ENCODE measurements at places on chromosomes 16 and 17. TPM values are rescaled to one million over a fixed set of nuclear protein-coding genes. Genes with fewer than 3 reads are reported as not detected.

The FSCN2 gene
- total RNA-seq = 6.6 TPM

- no peak for DNase-seq
These were observed 15.2 kb upstream of the CA4 start for GRCh38 chr17:60134396-60135150.

- no peak for DNase-seq
These were observed 39.9 kb downstream of the USP32 start for GRCh38 chr17:60352071-60352470.

DNA sequence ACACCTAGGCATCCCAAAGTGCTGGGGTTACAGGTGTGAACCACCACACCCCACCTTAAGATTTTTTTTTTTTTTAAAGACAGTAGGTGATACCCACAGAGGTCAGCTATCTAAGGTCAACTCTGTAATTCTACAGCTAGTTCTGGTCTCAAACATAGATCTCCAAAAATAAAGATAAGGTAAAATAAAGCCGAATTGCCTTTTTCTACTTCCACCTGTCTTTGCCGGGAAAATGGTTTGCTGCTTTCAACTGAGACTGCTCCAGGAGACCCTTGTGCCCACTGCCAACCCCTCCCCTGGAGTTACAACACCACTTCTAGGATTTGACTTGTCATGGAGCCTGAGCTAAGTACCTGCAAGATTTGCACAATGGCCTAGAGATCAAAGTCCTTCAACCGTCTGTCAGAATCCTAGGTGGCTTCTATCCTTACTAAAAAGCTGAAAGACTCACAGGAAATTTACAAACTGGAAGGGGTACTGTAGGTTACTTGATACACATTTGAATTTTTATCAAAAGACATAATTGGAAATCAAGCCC is 4.7 kb upstream of the CNOT1 start:
- DNase-seq = no peak

GRCh38 chr17:40516581-40517285 is 15.3 kb upstream of the TNS4 start:
- peak; percentile 73 for DNase-seq

The NXPH3 gene
- 0.83 TPM for total RNA-seq

GRCh38 chr16:5315914-5316313 is 218.3 kb upstream of the EEF2KMT start:
- no peak for DNase-seq

DNA sequence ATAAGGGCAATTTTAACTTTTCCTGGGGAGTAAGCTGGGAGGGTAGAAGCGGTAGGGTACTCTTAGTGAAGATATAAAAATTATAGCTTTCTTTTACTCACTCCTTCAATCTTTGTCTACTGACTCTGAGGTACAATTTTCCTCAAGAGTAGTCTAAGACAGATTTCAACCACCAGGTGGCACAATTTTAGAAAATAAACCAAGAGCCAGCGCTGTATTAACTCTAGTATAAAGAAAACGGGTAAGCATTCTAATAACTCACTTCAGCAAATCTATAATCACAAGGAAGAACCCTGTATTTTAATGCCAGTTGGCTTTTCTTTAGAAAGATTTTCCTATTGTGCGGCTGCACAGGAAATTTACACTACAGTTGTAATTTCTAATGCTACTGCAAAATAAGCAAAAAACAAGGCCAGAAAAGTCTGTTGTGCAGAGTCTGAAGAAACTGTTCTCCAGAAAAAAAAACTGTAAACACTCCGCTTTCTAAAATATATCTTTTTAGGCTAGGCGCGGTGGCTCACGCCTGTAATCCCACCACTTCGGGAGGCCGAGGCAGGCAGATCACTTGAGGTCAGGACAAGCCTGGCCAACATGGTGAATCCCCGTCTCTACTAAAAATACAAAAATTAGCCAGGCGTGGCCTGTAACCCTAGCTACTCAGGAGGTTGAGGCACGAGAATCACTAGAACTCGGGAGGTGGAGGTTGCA is 1.9 kb downstream of the CMC2 start:
- no peak for DNase-seq

The TPPP3 gene
- total RNA-seq = 6.6 TPM

DNA sequence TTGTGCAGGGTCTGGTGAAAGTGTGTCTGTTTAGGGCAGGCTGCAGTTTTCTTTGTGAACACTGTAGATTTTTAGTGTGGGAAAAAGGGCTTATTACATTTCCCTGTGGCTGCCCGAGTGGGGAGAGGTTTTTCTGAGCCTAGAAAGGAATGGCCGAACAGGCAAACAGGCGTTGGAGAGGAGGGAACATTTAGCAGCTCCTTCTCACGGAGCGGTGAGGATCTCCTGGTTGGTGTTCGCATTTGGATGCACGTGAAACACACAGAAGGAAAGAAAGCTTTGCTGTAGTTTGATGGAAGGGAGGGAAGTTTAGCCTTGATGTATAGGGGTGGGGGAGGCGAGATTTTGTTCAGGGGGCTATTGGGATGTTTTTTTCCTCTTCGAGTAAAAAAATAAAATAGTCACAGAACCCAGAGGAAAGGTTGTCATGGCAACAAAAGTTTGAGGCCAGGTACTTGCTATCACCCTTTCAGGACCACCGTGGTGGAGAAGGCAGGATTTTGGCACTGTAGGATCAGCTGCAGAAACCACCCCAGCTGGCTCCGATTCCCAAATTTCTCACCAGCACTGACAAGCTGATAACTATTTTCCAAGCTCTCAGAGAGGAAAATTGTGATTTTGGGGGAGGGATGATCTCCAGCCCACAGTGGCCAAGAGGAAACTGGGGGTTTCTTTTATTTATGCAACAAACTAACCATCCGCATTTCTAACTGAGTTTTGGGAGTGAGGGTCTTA is 3.5 kb downstream of the GSG1L start:
- DNase-seq = no peak

DNA sequence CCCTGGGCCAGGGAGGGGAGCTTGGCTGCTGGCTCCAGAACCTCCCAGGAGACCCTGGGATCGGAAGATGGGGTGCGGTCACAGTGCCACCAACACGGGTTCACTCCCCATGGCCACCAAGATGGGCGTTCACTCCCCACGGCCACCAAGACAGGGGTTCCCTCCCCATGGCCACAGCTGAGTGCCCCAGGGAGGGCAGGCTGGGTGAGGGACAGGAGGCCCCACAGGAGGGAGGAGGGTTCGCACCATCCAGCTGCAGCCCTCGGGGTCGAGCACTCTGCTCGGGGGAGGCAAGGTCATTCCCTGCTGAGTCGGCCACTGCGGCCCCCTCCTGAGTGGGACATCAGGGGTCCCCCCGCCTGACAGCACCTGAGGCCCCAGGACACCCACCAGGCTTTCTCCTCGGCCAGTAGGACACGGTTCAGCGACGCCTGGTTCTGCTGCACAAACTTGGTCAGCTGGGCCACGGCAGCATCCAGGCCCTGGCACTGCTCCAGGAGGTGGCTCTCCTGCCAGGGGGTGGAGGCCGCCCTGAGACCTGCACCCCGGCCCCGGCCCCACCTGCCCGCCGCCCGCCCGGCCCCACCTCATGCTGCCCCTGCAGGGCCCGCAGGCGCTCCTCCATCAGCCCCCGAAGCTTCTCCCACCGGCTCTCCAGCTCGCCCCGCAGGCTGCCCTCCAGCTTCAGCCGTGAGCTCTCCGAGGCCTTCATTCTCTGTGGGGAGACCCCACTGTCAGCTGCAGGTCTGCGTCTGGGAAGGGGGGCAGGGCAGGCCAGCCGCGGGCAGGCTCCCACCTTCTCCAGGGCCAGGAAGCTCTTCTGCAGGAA is 5.9 kb downstream of the CCDC154 start:
- no peak for DNase-seq

DNA sequence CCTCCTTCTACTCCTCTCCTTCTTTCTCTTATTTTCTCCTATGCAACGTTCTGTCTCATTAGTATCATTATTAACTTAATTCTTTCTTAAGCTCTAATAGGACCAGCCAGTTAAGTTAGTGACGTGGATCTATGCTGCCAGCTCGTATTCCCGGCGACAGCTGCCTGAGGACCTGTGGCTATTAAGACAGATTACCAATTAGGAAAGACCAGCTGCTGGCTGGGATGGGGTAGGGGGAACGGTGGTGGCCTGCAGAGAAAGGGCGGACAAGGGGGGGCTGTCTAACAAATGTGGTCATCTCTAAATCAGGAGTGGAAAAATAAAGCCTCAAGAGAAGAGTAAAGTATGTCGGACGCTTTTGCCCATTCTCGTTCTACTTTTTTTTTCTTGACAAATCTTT is 770 bp upstream of the MYH3 start:
- DNase-seq = no peak

DNA sequence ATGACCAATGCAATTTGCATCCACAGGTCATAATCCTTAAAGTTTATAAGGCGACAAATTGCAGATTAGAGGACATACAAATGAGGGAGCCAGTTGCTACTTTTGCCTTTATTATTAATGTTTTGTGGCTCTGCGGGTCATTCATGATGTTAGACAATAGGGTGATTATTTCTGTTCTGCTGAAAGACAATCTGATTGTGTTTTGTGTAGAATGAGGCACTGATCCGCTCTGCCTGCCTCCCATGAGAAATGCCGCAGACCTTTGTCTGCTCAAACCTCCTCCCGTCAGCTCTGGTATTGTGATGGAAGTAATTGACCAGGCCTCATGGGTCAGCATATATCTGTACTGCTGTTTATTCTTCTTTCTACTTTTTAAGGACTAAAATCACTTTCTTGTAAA is 224.9 kb downstream of the PRKCA start:
- DNase-seq = no peak

DNA sequence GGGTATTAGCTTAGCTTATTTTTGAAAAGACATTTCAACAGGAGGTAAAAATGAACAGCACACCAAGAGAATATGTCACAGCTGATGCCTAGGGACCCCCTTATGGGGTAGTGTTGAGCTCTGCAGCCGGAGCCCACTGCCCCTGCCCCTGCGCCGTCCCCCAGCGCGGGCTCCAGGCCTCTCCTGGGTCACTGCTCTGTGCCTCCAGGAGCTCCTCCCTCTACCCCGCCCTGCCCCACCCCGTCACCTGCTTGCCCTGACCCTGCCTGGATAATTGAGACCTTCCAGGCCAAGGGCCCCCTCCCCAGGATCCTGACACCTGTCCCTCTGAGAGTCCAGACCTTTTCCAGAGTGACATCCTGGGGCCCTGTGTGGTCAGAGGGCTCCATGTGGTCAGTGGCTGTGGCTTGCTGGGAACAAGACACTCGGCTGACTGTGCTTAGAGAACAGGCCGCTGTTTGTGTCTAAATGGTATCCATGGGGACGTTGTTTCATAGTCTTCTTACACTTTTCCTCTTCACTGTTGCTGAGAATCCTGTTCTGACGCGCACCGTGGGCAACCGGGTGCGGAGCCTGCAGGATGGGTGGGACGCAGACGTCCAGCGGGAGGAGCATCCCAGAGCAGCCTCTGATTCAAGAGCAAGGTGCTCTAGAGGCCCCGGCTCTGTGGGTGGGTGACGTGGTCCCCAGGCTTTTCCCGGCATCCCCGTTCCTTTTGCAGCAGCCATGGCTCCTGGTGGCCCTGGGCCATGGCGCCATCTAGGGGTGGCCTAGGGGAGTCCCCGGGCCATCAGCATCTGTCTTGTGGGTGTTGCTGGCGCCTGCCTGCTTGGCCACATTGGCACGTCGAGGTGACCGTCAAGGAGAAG is 20.0 kb upstream of the WFIKKN1 start:
- DNase-seq = peak; percentile 75

The C16orf46 gene
- 1.6 TPM for total RNA-seq

GRCh38 chr16:72198771-72199201 is 26.8 kb upstream of the PMFBP1 start:
- DNase-seq = no peak

The EVPL gene
- 75.7 TPM for total RNA-seq

The SLC16A13 gene
- 16.4 TPM for total RNA-seq

GRCh38 chr16:16093628-16094332 is 129.5 kb downstream of the ABCC6 start:
- DNase-seq = no peak

The ABCA6 gene
- total RNA-seq = 23.8 TPM

DNA sequence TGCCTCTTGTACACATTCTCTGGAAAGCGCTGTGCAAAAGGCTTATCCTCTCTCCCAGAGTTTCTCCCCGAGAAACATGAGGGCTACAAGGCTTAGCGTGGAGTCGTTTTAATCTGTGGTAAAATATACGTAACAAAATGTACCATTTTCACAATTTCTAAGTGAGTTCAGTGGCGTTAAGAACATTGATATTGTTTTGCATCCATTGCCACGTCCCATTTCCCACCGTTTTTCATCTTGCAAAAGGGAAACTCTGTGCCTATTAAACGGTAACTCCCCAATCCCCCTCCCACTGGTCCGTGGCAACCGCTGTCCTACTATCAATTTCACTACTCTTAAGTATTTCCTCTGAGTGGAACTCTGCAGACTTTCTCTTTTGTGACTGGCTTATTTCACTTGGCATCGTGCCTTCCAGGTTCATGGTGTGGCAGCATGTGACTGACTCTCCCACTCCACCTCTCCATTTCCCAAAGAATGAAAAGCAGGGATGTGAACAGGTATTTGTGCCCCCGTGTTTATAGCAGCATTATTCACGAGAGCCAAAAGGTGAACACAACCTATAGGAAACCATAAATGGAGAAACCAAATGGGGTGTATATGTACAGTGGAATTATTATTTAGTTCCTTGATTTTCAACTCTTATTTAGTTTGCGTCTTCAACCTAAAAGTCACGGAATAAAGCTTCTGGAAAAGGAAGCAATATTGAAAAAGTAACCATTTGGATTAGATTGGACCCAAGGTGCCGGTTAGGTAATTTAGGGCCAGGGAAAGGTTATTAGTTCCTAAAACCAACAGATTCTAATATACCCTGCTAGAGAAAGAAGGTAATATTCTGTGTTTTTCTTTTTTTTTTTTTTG is 1.1 kb upstream of the USP32 start:
- peak; percentile 52 for DNase-seq

DNA sequence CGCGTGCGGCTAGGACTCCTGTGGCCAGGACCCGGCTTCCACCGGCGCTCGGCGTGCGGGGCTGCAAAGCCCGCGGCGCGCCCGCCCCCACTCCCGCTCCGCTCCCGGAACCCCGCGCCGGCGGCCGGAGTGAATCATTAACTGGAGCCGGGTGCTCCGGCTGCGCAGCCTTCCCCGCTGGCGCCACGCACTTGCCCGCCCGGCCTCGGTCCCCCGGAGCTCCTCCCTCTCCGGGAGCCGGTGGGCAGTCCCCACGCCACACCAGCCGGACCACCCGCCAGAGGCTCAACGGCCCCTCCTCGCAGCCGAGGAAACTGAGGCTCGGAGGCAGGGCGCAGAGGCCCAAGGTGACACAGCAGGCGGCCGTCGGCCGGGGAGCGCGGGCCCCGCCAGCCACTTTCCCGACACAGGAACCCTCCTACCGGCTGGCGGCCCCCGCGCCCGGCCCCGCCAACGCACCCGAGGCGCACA is 580 bp downstream of the BCAR1 start:
- DNase-seq = peak; percentile 88

- DNase-seq = no peak
These were observed 133.1 kb upstream of the RPL38 start for GRCh38 chr17:74070374-74070773.

DNA sequence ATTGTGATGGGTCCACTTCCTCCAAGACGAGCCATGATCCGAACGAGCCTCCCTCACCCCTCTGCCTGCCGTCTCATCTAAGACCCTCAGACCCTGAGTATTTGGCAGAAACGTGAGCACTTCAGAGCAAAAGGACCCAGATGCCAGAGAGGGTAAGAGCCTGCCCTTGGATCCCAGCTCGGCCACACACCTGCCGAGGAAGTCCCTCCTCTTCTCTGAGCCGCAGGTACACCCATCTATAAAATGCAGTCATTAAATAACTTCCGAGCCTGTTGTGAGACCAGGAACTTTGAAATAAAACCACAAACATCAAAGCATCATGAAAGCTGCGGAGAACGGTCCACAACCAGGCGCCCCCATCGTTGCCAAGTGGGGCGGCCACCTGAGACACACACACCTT is 64.8 kb upstream of the DOC2B start:
- DNase-seq = no peak

The PERCC1 gene
- not detected for total RNA-seq

GRCh38 chr16:88346680-88347505 is 35.9 kb upstream of the ZNF469 start:
- DNase-seq = no peak

The ABCC11 gene
- 0.66 TPM for total RNA-seq
